ELR (cell line): ENCODE measurements at places on chromosomes 1 and 21.
A peak's percentile ranks its signal among the peaks of the same experiment; 100 is the strongest.

DNA sequence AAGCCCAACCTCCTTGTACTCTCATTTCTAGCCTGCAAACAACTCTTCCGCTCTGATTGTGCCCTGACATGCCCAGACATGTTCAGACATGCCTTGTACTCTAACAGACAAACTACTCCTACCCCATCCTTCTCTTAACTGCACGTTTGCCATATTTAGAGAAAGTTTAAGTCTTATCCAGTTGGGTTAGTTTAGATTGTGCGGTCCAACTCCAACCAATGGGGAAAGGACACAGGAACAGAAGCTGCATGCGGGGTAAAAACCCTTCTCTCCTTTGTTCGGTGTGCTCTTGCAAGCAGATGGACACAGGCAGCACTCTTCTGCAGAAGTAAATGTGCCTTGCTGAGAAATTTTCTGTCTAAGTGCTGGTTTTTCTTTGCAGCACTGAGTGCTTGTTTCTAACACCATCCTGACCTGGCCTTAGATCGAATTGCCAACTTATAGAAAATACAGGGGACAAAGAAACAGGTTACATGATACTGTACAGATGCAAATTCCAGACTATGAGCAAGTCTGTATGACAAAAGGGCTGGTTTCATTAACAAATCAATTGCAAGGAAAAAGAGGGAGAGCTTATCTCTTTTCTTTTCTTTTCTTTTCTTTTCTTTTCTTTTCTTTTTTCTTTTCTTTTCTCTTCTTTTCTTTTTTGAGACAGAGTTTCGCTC lies 35.8 kb upstream of the IFNGR2 start:
- DNase-seq = no peak

DNA sequence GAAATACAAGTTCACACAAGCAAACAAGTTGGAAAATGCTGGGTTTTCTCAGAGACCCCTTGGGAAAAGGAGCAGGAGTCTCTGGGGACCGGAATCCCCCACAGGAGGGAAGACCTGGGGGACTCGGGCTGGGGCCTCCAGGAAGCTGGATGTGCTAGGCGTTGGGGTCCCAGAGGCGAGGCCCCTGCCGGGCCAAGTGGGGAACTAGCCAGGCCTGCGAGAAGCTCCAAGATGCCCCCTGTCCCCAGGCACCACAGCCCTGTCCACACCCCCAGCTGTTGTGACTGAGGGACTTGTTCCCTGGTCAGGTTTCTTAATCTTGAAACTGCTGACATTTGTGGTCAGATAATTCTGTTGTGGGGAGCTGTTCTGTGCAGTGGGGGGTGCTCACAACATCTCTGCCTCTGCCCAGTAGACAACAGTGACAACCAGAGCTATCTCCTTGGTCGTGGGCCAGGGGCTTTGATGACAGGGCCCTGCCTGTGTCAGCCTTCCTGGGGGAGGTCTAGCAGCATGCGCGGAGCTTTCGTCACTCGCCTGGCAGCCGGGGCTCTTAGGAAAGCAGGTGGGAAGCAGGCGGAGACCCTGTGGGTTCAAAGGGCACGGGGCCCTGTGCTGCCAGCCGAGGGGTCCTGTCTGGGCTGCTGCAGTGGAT lies 126.4 kb upstream of the ARHGEF16 start:
- no peak for DNase-seq

GRCh38 chr1:171433451-171433850 lies 51.9 kb upstream of the PRRC2C start:
- peak; percentile 92 for DNase-seq

DNA sequence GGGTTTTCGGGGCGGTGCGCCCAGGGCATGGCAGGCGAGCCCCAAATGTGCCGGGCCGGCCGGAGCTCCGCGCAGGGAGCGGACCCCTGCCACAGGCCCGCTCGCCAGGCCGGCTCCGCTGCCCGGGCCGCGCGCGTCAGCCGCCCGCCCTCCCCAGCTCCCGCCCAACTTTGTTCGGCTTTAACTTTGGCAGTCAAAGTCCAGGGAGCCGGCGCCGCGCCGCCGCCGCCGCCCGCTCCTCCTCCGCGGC lies 488 bp downstream of the SLC35D1 start:
- DNase-seq = no peak

- no peak for DNase-seq
Observed at GRCh38 chr1:115098979-115099692, 9.8 kb upstream of the TSPAN2 start.

GRCh38 chr1:51264451-51264850 lies 28.4 kb downstream of the RNF11 start:
- peak; percentile 92 for DNase-seq
